Head of caudate nucleus (tissue), 42 donors: ENCODE measurements at places on chromosomes 1 and 21.

GRCh38 chr1:243924188-243924587 is 74.1 kb upstream of the AKT3 start:
- DNase-seq: no peak

GRCh38 chr1:97209381-97209957 is 487.9 kb downstream of the PTBP2 start:
- DNase-seq: no peak

GRCh38 chr1:171310661-171311087 is 3.3 kb upstream of the FMO4 start:
- no peak for DNase-seq

DNA sequence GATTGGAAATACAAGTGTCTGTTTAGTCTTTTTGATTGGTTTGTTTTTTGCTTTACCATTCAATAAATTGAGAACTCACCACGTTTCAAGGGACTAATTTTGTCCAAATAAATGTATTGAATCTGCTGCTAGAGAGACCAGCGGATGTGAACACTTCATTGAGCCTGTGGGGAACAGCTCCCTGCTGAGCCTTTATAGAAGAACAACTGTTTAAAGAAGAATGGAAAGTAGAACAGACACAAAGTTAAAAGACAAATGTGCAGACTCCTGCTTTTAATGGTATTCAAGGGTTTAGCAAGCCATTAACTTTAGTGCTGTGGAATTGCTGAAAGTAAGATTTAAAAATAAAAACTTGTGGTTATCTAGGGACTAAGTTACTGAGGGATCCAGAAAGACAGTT is 817.7 kb upstream of the B3GALT2 start:
- no peak for DNase-seq

DNA sequence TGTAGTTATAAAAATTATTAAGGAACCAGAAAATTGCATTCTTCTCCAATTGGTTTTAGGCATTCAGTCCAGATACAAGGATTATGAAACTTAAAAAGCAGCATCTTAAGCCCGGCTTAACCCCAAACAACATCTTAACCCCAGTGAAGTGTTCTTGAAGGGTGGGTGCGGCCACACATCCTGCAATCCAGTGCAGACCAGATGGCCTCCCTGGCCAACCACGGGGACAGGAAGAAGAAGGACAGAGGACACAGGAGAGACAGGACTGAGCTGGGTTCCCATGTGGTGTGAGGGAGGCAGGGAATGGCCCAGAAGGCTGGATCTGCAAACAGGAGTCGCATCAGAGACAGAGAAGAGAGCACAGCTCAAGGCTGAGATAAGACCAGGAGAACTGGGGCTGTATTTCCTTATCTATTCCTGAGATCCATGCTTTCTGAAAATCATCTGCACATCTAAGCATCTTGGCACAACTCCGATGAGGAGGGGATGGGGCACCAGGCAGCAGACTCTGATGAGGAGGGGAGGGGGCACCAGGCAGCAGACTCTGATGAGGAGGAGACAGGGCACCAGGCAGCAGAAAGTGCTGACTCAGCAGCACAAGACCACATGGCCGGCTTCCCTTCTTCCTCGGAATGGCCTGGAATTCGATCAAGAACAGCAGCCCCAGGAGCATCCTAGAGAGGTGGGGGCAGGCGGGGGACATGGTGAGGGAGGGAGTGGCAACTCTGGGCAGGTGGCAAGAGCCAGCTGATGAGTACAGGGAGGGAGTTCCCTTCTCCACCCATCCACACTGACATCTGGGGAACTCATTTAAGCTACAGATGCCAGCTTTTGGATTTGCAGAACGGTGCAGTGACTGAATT is 26.6 kb downstream of the ABCG1 start:
- no peak for DNase-seq

DNA sequence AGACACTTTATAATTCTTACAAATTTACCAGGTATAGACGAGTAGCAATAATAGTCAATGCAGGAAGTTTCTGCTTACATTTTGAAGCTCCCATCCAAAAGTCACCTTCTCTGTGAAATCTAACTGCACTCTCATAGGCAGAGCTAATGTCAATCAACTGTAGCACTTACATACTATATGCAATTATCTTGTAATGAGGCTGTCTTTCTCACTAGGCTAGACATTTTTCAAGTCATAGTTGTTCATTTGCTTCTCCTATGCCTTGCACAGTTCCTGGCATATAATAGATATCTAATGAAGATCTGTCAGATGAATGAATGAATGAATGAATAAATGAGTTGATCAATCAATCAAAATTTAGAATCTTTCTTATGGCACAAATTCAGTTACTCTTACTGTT is 273.0 kb upstream of the DAB1 start:
- no peak for DNase-seq

DNA sequence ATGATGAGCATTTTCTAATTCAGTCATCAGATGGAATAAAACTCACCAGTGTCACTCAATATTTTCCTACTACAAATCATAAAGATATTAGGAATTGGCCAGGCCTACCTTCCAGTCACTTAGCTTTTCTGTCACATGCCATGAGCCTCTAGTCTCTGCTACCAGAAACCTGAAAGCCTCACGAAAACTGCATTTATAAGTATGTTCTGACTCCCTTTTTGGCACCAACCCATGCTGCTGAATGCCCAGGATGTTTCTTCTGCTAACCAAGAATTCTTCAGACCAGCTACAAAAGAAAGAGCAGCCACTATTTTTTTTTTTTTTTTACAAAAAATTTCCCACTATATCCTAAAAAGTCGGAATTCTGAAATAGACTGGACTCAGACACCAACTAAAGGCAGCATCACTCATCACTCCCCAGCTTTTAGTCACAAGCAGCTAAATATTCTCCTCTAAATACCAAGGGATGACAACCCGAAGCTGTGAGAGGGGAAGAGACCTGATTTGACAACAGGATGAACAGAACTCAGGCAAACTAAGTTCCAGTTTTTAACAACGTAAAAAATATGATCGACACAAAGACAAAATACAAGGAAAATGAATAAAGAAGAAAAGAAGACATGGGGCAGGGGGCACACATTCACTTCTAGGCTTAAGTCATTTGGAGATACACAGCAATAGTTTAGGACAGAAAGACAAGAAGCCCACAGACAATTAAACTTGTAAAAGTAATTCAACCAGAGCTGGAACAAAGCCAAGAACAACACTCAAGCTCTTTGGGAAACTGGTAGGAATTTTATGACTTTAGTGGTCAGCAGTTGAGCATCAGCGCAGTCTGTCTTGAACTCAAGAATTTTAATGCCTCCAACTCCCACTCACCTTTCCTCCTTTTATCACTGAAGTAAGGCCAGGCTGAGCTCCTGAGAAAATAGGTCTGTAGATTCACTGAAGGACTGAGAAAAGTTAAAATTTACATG is 1.7 kb downstream of the DCAF8 start:
- DNase-seq: no peak

- DNase-seq: no peak
Measured at GRCh38 chr1:196896355-196896754, 8.5 kb downstream of the CFHR4 start.

GRCh38 chr1:197143276-197143675 is 3.2 kb downstream of the ASPM start:
- no peak for DNase-seq

- DNase-seq: no peak
Measured at GRCh38 chr1:155250246-155250632, 5.0 kb downstream of the ENTREP3 start.

- DNase-seq: no peak
Measured at GRCh38 chr1:151568626-151569088, 28.5 kb downstream of the TUFT1 start.

DNA sequence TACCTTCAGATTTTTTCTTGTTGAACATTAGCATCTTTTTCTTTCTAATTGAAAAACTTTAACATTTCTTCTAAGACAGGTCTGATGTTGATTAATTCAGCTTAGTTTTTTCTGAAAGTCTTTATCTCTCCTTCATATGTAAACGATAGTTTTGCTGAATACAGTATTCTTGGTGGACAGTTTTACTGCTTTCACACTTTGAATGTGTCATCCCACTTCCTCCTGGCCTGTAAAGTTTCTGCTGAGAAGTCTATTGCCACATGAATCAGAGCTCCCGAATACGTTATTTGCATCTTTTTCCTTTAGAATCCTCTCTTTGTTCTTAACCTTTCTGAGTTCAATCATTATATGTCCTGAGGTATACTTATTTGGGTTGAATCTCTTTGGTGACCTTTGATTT is 344.2 kb downstream of the OLFM3 start:
- DNase-seq: no peak

GRCh38 chr1:116690849-116691406 is 23.4 kb upstream of the IGSF3 start:
- no peak for DNase-seq

GRCh38 chr1:186079084-186079684 is 295.9 kb downstream of the TPR start:
- DNase-seq: no peak

DNA sequence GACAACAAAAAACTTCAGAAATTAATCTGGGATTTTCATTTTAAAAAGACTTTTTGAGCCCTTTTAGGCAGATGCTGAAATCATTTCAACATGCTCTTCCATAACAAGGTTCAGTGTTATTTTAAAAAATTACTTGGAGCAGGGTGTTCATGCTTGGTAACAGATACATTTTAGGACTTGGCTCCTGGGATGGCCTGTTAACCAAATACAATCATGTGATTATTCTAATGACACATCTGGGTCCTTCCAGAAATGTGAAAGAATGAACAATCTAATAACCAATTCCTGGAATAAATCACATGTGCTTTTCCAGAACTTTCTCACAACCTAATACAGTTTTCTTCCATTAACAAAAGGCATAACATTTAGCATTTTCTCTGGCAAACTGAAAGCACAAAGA is 379.8 kb upstream of the RUNX1 start:
- DNase-seq: no peak

- no peak for DNase-seq
Measured at GRCh38 chr1:103218821-103219220, 110.5 kb upstream of the COL11A1 start.

- no peak for DNase-seq
Measured at GRCh38 chr1:58082596-58082995, 463.9 kb downstream of the OMA1 start.

- DNase-seq: peak; percentile 57
Measured at GRCh38 chr21:16419188-16419921, 689.6 kb downstream of the USP25 start.

GRCh38 chr1:208934933-208935332 is 648.6 kb upstream of the CAMK1G start:
- DNase-seq: no peak

GRCh38 chr1:17314491-17314971 is 6.5 kb downstream of the PADI4 start:
- no peak for DNase-seq

- DNase-seq: peak; percentile 53
Measured at GRCh38 chr1:50333595-50333974, 89.7 kb downstream of the DMRTA2 start.

DNA sequence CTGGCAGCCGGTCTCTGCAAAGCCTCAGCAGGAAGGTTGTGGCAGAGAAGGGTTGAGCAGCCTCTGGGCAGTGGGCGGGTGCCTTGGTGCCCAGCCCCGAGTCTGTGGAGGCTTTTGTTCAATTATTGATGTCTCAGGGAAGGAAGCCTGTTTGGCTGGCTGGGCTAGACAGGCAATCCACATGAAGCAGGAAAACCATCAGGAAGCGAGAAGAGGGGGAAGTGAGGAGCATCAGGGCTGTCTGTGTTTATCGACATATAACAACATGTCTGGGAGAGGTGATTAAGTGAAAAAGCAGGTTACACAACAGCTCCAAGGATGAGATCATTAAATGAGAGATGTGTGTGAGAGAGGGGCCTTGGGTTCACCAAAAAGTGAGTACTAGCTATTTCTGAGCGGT is 105.4 kb downstream of the UBE2U start:
- DNase-seq: no peak

GRCh38 chr21:35426897-35427296 is 377.8 kb upstream of the RUNX1 start:
- no peak for DNase-seq

DNA sequence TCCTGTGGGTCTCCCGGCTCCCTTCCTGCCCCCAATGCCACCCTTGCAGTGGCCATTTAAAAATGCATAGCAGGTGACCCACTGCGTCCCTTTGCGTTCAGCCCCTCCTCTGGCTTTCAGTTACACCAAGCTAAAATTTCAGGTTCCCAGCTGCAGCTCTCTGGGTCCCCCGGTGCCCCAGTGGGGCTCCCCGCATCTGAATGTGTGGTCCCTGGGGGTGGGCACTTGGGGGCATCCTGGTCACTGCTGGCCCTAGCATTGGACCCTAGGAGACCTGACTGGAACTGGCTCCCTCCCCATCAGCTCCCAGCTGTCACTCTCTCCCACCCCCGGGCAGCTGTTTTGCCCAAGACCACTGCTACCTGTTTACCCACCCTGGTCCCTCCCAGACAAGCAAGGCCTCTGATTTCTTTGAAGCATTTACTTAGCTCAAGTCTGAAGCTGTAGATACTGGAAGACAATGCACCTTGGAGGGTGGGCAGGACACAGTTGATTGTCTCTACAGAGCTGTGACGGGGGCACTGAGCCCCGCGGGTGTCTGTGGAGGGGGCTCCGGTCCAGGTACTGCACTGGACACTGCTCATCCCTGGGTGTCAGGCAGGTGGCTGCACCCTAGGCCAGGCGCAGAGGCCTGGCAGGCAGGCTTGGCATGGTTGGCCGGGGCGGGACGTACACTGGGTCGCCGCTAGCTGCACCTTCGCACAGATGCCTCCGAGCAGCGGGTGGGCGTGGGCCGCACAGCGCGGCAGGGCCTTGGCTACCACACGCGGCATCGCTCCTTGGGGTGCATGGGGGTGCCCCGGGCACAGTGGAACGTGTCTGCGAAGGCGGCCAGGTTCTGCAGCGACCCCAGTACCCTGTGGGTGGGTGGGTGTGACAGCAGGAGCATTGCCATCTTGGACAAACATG is 3.9 kb downstream of the PRXL2B start:
- DNase-seq: no peak

GRCh38 chr1:29985606-29985945 is 737.8 kb downstream of the MATN1 start:
- no peak for DNase-seq

DNA sequence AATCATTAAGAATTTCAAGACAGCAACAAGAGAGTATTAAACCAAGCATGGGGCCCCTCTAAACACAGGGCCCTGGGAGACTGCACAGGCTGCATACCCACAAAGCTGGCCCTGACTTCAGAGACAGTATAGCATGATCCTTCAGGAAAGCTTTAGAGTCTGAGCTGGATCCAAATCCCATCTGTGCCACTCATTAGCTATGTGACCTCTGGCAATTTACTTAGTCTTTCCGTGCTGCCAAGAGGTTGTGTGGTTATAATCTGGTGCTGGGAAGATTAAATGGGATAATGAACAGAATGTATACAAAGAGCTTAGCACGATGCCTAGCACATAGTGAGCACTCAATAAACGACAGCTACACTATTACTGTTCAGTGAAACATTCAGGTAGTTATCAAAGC is 4.0 kb downstream of the PHC2 start:
- DNase-seq: no peak

- DNase-seq: no peak
Measured at GRCh38 chr21:19468991-19469715, 1065.6 kb upstream of the TMPRSS15 start.

DNA sequence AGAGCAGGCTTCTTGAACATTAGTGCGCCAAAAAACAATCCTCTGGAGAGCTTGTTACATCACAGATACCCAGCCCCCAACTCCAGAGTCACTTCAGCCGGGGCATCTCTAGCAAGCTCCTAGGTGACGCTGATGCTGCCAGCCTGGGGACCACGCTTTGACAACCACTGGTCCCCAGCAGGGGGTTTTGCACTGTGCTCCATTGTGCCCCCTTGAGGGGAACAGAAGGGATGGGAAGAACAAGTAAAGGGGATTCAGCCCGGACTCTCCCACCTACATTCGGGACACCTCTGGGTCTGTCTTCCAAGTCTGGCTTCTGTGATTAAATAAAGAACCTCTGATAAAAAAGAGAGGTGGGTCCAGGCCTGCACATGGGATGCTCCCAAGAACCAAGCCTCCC is 60.4 kb downstream of the ATP5PO start:
- no peak for DNase-seq
